Liver (tissue), 10 donors: ENCODE measurements at places on chromosomes 5 and 9.

DNA sequence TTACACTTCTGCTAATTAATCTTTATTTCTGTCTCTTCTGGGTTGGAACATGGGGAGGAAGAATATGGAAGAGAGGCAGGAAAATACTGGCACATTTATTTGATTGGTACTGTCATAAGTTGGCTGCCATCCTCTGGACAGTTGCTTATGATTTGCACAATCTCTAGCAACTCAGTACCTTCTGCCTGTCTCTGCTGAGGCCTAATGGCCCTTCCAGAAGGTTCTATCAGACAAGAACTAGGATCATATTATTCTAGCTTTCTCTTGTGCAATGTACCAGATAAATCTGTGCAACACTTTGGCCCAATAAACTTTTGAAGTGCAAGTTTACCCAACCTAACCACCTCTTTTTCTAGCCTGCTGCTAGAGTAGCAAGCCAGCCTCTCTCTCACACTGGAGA, 335.0 kb downstream of the ARRDC3 start:
- no peak for DNase-seq

DNA sequence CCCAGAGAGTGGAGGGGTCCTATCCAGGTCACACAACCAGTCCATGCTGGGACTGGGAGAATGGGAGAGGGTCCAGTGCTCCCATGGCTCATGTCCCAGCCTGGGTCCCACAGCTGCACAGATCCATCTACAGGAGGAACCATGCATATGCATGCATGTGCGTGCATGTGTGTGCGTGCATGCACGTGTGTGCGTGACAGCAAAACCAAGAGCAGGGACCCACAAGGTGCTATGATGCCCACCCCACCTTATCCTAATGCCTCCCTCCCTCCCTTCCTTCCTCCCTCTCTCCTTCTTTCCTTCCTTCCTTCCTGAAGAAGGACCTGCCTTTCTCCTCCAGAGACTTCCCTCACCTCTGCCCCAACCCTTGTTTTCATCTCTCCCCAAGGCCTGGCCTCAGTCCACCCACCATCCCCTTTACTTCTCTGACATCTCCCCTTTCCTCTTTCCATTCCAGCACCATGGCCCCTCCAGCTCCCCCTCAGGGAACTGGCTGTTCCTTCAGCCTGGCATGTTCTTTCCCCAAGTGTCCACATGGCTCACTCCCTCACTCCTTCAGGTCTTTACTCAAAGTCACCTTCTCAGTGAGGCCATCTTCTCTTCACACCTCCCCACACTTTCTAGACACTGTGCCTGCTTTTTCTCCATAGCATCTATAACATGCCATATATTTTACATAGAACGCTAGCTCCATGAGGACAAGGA, 21.8 kb downstream of the AQP7 start:
- DNase-seq = no peak

DNA sequence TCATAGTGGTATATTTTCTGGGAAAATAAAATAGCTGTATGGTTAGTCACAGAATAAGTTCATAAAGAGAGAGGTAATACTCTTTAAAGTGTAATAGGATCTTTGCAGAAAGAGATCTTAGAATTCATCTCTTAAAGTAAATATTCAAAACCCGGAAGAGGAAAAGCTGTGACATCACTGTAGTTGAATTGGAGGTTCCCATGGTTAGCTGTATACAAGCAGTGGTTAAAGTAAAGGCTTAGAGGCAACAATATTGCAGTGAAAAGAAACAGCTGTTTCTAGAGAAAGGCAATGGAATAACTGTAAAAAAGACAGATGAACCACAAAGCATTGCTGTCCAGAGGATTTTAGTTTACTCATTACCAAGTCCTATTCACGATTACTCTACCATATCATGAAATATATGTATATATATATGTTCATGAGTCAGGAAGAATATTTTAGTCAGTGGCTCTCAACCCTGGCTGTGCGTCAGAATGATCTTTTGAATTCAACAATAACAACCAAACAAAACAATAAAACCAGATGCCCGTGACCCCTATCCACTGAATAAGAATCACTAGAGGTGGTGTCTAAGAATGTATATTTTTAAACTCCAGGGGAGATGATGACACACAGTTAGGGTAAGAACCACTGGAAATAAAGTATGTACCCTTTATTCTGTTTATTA, 4.7 kb downstream of the ERCC6L2 start:
- no peak for DNase-seq

- no peak for DNase-seq
Measured at GRCh38 chr9:86721843-86722705, 225.2 kb downstream of the GAS1 start.

GRCh38 chr5:78397831-78398230, 37.4 kb downstream of the SCAMP1 start:
- DNase-seq = no peak

DNA sequence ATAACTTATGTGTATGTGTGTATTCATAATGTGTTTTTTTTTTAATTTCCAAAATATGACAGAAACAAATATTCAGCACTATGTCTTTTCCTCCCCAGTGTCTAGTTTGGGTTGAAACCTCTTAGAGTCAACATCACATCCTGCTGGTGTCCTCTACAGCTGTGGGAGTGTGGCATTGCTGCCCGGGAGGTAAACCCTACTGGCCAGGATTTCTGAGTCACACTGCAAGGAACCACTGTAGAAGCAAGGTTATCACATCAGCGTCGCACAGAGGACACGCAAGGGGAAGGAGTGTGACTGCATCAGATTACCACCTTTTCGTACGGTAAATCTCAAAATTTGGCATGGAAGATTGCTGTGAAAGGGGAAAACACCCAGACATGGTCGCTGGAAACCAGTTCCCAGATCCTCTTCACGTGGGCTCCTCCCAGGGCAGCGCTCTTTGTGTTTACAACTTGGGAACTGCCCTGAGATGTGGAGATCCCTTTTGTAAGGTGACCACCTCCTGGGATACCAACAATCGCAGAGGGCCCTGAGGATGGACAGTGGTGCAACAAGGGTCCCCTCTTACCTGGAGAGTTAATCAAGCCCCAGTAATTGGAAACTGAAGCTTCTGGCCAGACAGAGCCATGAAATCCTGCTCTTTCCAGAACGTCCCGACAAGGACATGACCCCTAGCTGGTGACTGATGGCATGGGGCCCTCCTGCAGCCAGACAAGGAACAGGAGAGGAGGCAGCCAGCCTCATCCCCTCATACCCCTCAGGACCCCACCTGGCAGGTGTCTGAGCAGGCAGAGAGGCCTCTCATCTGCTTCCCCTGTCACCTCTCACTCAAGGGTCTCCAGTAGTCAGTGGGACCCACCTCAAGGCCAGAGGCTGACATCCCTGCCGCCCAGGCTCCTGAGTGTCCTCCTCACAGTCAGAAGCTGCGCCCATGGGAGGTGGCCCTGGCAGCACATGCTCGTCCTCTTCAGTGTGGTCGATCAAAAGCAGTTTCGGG, 194.7 kb downstream of the MED10 start:
- no peak for DNase-seq

DNA sequence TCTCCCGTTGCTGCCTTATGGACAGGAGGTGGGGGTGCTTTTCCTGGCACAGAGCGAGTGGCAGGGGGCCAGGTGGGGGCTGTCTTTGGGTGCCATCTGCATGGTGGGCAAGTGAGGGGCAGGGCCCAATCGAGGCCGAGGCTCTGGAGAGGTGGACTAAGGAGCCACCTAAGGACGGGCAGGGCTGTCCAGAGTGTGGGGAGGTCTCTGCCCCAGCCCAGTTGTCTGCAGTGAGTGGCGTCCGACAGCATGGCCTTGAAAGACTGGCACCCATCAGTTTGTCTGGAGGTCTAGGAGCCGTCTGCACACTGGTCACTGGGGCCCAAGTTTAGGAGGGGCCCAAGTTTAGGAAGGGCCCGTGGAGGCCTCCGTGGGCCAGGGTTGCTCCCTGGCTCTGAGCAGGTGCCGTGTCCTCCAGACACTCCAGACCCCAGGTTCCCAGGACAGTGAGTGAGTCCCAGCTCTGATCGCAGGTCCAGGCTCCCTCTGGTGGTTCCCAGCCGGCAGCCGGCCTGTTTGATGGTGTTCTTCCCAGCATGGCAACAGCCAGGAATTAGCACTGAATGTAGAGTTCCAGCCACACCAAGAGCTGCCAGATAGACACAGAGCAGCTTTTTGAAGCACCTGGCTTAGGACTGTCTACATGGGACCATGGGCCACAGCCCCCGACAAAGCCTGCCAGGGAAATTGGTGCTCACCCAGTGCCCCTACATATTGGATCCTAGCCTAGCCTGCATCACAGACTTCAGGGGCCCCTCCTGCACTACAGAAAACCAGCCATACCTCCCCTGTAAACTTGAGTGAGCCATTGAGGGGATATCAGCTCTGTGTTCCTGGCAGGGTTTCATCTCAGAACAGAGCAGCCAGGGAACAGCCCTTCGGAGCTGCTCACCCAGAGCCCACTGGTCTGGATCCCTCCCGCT, 120.9 kb downstream of the WNK2 start:
- DNase-seq = peak; percentile 59

DNA sequence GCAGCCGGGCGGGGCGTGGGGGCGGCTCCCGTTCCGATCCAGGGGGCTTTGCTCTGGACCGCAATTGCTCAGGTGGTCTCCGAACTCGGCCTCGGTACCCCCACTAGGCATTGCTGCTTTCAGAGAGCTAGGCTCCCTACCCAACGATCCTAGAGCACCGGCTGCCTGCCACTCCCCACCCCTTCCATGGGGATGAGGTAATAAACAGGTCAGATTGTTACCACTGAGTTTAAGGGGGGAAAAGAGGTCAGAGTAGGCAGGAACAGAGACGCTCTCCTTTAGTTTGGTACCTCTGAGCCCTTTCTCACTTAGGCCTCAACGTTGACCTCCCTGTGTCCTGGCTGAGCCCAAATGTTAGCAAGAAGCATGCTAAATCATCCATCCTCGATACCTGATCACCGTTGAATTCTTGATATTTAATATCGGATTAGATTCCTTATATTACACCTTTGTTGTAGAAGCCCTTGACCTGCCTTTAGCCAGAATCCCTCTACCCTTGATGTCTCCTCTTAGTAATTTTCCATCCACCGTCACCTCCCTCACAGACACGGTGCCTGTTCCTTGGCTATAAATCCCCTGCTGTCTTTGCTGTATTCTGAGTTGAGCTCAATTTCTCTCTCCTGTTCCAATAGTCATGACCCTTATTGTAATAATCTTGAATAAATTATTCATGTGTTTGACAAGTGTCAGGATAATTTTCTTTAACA, 588 bp upstream of the PLPP1 start:
- DNase-seq = no peak

DNA sequence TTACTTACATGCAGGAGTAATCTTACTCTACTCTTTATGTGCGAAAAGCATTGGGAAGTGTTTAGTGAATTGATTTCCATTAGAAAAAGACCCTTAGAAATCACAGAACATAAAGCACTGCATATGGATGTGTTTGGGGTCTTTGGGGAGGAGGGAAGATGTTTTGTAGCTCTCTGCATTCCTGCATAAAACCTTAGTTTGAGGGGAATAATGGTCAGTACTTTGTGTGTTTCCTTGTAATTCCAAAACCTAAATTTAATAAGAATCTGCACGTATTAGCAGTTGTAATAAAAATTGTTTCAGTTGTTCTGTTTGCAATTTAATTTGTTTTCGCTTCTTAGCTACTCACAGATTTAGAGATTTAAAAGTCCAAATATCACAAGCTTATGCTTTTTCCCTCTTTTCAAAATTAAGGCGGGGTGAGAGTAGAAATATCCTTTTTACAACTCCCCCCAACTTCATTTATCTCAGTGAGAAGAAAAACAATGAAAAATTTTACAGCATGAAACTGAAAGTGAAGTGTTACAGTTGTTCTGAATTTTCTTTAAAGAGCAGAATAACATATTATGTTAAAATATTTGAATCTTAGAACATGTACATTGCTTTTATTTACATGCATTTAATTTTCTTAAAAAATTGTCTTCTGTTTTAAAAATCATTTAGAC, 143.8 kb downstream of the SMARCA2 start:
- DNase-seq = no peak

- DNase-seq = no peak
Measured at GRCh38 chr5:9090381-9091026, 455.4 kb downstream of the SEMA5A start.

DNA sequence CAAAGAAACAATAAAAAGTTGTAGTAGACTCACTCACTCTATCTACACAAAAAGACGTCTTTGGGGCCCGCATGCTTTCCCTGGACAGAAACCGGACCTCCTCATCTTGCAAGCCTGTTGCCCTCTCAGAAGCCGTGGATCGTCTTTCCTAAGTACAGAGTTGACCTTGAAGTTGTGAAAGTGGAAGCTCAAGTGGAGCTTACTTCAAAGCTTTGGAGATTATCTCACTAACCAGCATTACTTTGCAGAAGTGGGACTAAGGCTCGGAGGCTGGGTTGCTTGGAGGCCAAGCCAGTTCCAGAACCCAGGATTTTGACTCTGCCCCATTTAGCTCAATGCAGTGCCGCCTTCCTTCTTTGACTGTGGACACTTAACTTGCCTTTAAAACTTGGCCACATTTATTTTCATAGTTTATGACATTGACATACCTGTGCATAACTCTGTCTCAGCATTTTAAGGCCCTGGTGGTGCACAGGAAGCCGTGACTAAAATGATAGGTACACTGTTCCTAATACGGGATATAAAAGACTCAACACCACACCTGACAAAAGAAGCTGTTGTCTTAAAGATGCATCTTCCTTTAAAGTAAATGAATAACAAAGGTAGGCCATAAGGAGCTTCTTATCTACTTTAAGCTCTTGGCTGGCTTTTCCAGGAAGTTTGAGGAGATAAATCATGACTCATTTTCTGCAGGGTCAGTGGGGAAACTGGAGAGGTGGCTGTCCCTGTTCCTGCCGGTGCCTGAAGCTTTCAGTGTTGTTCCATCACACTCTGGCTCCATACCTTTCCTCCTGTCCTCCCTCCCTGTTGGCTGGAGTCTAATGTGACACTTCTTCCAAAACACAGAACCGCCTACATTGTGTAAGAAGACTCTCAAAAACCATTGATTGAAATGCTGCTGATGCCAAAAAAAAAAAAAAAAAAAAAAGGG, 10.7 kb downstream of the SLC25A25 start:
- no peak for DNase-seq

DNA sequence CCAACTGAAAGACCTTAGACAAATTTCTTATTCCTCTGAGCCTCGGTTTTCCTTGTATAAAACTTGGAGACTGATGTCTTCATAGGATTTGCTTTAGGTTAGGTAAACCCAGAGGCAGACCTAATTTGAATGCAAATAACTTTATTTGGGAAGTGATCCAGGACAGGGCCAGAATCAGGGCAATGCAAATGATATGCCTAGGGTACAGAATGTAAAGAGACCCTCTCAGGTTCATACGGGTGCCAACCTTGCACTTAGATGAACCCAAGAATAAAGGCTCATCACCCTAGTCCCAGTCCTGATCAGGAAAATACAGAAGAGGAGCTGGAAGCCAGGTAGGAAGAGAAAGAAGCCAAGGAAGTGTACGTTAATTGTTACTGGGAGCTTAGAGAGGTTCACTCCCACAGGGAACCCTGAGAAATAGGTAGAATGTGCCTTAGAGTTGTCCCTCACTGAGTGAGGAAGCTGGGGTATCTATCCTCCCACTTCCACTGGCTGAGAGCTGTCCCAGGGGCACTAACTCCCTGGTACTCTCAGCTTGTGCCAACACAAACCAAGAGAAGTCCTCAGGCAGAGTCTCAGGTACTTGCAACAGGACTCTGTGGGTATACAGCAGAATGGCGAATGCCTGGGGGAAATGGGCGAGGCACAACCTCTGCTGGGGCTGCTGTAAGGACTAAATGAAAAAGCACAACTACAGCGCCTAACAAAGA, 3.1 kb upstream of the HK3 start:
- peak; percentile 21 for DNase-seq
